C1 segment of cervical spinal cord (tissue), 14 donors: ENCODE measurements at places on chromosomes 6 and 20.

GRCh38 chr6:21694168-21694567 lies 100.6 kb downstream of the SOX4 start:
- DNase-seq: no peak

GRCh38 chr6:21531393-21531792 lies 62.2 kb upstream of the SOX4 start:
- DNase-seq: no peak

DNA sequence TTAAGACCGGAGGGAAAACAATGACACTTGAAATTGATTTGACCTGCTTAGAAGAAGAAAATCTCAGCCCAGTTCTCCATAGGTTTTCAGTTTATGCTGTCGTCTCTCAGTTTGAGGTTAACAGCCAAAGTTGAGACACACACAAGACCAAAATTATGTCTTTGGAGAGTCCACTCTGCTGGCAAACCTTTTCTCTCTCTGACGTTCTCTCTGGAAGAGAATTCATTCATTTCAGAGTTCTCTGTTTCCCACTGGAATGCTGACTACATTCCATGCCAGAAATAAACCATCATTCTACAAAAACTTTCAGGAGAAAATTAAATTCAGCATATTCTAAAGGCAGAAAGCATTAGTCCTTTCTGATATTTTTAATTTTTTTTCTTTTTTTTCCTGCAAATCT lies 155.2 kb downstream of the TFAP2A start:
- DNase-seq: no peak

DNA sequence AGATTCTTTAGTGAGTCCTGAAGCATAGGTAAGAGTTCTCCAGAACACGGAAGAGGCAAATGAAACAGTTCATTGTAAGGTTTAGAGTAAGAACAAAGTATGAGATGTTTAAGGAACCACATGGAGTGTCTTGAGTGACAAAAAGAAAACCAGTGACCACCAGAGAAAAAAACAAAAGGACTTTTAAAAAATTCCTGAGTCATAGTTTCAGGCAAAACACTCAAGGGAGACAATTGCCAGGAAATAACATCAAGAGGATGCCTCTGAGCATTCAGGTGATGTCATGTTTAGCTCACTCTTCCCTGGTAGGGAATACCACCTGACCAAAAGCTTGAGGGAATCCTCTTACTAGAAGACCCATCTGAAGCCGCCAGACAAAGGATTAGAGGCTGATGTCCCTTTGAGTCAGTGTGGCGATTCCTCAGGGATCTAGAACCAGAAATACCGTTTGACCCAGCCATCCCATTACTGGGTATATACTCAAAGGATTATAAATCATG lies 110.3 kb downstream of the COL19A1 start:
- no peak for DNase-seq

- DNase-seq: no peak
These were observed 828 bp downstream of the ASCC3 start for GRCh38 chr6:100880149-100880852.

GRCh38 chr6:98044791-98045470 lies 761.9 kb upstream of the MMS22L start:
- DNase-seq: no peak

GRCh38 chr6:79869600-79870084 lies 77.7 kb downstream of the ELOVL4 start:
- DNase-seq: peak; percentile 7

- DNase-seq: no peak
These were observed 73.1 kb upstream of the DST start for GRCh38 chr6:56715741-56716140.

- no peak for DNase-seq
These were observed 13.7 kb upstream of the UBE2V1 start for GRCh38 chr20:50126662-50127061.

DNA sequence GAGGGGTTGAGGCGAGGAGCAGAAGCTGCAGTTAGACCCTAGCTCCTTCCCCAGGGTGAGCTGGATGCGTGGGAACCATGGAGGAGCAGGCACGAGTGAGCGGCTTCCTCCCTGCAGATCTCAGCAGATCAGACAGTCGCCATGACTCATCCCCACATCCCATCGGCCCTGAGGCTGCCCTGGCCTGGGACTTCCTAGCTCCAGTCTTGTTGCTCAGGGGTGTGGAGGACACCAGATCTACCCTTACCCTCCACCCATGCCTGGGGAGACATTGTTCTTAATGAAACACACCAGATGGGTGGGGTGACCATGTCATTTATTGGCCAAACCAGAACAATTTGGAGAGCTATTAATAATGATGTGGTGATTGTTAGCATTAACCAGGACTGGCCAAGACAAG lies 36.3 kb upstream of the TGM2 start:
- no peak for DNase-seq

- DNase-seq: no peak
These were observed 131.8 kb upstream of the AKAP12 start for GRCh38 chr6:151107897-151108427.

DNA sequence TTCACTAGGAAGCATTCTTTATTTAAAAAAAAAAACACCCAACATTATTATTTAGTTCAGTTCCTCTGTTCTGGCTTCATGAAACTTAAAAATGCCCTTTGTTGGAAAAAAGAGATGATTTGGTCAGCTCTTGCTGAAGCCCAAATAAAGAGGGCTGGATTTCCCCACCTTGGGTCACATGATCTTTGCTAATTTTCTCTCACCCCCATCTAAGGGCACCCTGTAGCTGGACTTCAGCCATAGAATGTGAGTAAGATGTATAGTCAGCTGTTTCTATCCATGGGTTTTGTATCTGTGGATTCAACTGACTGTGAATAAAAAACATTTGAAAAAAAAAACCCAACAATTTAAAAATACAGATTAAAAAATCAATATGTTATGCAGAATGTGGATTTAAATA lies 213.9 kb upstream of the SULF2 start:
- no peak for DNase-seq

DNA sequence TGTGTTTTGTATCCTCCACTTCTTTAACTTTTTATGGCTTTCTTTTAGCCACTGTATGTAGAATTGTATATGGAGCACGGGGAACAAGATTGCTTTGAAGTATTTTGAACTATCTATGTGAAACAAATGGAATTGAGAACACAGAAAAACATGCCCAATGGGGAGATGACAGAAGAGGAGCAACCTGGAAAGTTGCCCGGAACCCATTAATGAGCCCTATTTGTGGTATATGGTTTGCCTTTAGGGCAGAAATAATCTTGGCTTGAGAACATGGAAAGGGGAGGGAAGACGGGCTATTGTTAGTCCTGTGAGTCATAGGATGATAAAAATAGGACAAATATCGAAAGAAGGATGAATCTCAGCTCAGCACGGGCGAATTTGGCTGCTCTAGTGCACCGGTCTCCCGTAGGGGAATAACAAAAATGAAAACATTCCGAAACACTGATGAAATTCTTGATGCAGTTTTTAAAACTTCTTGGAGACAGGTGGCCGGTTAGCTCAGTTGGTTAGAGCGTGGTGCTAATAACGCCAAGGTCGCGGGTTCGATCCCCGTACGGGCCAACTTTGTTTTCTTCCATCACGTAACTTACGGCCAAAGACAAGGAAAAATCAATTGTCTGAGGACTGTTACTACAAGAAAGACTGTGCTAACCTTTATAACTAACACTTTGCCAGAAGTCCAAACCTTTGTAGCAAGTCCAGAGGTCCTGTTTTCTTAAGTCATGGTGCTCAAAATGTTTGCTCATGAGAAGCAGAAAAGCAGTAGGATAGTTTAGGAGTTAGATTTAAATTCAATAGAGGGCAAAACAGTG lies 15.7 kb downstream of the HMGN4 start:
- DNase-seq: peak; percentile 56

GRCh38 chr6:127816643-127817042 lies 84.2 kb downstream of the THEMIS start:
- no peak for DNase-seq

GRCh38 chr6:34667481-34668238 lies 28.9 kb downstream of the ILRUN start:
- no peak for DNase-seq

DNA sequence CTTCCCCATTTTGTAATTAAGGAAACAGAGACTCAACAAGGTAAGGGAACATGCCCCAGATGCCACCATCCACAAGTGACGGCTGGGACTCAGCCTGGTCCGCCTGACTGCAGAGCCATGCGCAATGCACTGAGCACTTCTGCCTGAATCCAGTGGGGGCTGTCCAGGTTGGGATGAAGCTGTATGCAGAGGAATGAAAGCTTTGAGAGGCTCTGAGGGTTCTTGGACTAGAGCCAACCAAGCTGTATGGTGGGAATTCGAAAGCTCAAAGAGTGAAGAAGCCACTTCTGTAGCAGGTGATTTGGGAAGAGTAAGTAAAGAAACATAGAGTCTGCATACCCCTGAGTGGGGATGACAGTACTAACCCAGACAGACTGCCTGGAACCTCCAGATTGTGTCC lies 127.6 kb upstream of the AKAP12 start:
- DNase-seq: no peak

DNA sequence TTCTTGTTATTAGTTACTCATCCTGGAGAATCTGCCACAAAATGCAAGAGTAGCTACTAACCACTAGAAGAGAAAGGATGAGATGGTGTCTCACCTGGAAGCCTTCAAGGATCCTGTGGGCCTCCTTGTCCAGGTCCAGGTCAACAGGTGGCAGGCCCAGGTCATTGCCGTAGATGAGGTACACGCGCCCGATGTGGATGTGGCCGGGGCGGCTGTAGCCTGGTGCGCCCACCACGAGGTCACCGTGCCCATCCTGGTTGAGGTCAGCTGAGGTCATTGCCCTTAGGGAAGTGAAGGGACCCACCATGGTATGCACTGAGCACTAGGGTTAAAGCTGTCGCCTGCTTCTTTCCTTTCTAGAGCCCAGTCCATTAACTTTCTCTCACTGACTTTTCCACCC lies 35.5 kb downstream of the GPLD1 start:
- DNase-seq: no peak

GRCh38 chr6:24359640-24360454 lies 2.0 kb upstream of the DCDC2 start:
- DNase-seq: peak; percentile 64

- no peak for DNase-seq
These were observed 263.4 kb downstream of the NKAIN2 start for GRCh38 chr6:124066946-124067552.

DNA sequence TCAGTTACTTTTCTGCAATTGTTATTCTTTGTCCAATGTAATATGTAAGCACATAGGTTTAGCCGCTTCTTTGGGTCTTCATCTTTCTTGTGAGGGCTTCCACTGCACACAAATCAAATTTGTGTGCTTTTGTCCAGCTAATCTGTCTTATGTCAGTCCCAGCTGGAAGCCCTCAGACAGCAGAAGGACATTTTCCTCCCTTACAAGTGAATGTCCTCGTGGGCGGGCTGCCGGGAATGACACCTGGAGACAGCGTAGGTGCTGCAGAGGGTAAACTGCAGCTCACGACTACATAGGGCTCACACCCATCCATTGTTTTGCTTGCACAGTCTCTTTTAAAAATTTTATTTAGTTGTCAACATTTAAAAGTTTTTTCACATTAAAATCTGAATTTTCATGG lies 24.6 kb upstream of the PPP1R14C start:
- no peak for DNase-seq
